RWPE2 (cell line): ENCODE measurements at places on chromosomes 13 and 19.

DNA sequence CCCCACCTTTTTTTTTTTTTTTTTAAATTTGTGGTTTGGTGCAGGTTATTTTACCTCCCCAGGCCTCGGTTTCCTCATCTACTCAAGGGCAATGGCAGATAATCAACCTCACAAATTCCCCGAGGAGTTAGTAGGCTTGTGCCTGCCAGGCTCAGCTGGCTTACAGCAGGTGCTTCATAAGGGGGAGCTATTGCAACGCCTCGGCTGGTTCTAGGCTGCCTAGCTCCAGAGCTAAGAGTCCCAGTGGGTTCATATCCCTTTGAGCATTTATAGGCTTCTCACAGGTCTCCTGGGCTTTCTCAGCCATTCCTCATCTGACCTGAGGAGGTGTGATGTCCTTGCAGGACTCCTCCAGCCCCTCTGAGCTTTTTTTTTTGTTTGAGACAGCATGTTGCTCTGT, 10.6 kb downstream of the BCKDHA start:
- no peak for DNase-seq

- DNase-seq: no peak
These were observed 85.2 kb downstream of the FOXO1 start for GRCh38 chr13:40581277-40581579.

DNA sequence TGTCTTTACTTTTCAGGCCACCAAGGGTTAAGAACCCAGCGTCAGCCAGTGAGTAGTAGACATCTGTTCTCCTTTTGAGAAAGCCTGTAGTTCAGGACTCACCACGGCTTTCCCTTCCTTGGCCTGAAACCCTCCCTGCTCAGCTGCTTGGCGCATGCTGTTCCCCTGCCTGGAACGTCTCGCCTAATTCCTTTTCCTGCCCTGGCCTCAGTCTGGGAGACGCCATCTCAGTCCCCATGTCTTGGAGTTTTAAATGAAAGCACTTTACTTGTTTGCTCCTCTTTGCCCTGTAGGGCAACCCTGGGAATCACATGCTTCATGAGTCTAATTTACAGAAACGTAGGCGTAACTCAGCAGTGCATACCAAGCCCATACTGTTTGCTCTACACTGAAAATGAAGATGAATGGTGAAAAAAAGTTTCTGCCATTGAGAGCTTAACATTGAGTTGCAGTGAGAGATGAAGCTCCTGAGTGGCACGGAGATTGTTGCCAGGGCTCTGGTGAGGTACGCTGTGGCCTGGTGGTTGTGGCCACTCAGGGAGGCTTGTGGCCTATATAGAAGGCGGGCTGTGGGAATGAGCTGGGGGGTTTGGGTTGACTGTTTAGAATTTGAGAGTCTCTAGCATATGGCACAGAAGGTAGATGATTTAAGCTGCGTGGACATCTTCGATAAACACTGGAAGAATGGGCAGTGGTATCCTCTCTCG, 52.8 kb downstream of the GATAD2A start:
- DNase-seq: no peak

- no peak for DNase-seq
These were observed 34.3 kb upstream of the TSHZ3 start for GRCh38 chr19:31383553-31383952.

- no peak for DNase-seq
These were observed at the start of gene MAB21L1 for GRCh38 chr13:35475960-35476943. TSS of gene MAB21L1 (minus strand) at chr13:35476689. CDS start at chr13:35476138, 551 bp downstream.

DNA sequence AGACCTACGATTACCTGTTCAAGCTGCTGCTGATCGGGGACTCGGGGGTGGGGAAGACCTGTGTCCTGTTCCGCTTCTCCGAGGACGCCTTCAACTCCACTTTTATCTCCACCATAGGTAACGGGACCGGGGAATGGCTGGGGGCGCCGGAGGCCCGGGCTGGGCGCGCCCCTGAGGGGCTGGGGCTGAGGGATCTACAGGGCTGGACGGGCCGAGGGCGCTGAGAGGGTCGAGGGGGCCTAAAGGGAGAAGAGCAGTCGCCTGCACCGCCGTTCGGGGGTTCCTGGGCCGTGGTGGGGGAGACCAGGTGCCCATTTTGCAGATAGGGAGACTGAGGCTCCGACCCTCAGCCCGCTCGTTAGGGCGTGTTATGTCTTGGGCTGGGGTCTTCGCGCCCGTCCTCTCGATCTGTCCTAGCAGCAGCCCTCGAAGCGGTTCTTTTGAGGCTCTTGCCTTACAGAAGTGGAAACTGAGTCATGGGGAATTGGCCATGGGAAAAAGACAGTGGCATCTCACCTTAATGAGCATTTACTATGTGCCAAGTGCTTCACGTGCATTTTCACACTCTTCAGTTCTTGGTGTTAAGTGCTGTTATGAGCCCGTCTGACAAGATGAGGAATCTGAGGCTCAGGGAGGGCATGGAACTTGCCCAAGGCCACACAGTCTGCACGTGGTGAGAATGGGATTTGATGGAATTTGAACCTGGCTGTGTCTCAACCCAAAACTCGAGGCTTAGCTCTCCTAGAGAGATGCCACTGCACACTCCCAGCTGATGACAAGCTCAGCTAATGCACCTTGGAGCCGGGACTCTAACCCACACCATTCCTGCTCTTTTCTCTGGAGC, 442 bp downstream of the RAB8A start:
- no peak for DNase-seq

DNA sequence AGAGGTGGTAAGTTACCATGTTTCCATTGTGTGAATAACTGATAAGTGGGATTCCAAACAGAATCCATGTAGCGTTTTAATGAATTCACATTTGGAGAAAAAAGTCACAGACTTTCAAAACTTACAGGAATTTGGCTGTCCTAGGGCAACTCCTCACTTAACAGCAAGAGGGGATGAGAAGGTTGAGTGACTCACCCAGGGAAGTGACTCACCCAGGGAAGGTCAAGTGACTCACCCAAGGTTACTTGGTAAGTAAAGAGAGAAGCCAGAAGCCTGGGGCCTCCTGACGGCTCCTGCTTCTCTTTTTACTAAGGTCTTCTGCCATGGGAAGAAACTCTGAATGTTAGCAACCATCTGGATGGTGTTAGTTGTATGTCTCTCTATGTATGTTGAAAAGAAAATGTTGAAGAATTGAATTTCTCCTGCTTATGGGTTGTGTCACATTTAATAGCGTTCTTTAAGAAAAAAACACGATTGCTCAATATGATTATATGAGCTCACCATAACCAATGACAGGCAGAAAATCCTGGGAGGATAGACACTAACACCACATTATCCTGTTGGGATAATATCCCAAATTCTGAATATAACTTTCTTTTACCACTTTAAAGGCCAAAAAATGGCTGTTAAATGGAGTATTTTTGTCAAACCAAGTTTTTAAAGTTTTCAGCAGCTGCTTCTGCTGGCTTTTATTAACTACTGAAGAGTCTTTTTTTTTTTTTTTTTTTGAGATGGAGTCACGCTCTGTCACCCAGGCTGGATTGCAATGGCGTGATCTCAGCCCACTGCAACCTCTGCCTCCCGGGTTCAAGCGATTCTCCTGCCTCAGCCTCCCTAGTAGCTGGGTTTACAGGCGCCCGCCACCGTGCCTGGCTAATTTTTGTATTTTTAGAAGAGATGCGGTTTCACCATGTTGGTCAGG, 195.6 kb downstream of the GGACT start:
- DNase-seq: peak; percentile 85

DNA sequence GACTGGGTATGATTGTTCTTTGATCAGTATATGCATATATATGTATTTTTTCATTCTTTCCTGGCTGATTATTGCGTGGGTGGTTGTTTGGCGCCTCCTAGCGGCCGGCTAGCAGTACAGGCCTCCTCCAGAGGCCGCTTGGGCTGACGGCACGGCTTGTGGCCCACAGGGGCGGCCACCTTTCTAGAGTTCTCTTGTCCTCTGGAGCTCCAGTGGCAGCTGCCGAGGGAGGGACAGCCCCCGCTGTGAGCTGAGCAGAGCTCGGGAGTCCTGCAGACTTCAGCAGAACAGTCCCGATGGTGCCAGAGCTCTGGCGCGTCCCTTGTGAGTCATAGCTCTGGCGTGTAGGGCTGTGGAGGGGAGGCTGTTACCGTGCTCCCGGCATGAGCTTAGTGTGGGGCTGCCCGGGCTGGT, 22.5 kb upstream of the ZNF429 start:
- DNase-seq: no peak

GRCh38 chr13:66154976-66155375, 1075.2 kb downstream of the PCDH9 start:
- DNase-seq: no peak
